ENCODE measurements at places on chromosomes 12 and 14.

- DNase-seq, result no peak
Measured at GRCh38 chr12:40515041-40515816, 177.0 kb upstream of the CNTN1 start.

DNA sequence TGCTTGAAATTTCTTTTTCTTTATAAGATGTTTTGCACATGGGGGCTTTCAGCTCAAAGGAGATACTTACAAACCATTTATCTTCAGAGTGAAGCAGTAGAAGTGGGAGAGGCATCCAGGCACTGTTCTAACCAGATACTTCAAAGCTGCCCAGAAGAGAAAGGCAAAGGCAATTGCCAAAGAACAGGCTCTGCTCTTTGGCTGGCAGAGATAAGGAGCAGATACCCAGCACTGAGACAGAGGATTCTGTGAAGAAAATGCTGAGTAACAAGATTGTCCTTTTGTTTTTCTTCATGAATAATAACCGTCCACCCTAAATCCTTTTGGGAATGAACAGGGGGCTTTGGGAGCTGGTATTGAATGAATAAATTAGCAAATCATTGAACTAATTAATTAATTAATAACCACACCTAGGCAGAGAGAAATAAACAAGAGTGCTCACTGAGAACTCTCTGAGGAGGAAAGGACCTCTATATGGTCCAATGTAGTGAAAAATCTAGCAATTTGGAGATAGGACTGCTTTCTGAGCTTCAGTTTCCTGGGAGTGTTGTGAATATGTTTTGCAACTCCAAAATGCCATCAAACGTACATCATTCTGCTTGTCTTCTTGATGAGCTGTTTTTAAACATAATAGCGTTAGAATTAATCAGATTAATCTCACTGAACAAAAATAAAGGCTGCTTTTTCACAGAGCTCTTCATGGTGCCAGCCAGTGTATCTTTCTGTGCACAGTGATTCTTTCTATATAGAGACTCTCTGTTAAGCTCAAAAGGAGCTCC lies 192.8 kb upstream of the AMIGO2 start:
- DNase-seq, result no peak

GRCh38 chr12:29316752-29317151 lies 64.2 kb downstream of the ERGIC2 start:
- no peak for DNase-seq

GRCh38 chr12:111445726-111446581 lies 40.2 kb downstream of the SH2B3 start:
- no peak for DNase-seq
